ENCODE measurements at places on chromosomes 3 and 15.
A peak's percentile ranks its signal among the peaks of the same experiment; 100 is the strongest.

DNA sequence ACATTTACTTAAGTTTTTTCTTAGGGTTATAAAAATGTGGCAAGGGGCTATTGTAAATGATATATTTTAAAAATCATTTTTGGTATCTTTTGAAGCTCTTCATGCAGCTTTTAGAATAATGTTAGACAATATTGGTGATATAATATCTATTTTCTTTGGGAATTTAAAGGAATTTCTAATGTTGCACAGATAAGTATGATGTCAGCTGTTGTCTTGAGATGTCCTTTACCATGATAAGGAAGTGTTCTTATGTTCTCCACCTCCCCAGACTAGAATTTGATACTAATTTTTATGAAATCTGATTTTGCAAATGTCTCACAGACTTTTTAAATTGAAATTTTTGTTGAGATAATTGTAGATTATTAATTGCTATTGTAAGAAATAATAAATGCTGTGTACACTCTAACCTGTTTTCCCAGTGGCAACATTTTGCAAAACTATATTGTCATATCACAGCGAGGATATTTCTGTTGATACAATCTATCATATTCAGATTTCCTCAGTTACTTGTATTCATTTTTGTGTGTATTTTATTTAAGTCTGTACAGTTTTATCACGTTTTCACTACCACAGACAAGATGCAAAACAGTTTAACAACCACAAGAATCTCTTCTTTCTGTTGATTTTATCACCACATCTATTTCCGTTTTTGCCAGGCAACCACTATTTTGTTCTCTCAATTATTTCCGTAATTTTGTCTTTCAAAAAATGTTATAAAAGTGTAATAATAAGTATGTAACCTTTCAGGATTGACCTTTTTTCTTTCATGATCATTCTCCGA, 55.4 kb downstream of the SPRED1 start:
- DNase-seq, result no peak

- DNase-seq, result no peak
Observed at GRCh38 chr3:20185331-20185678, 701 bp downstream of the SGO1 start.

DNA sequence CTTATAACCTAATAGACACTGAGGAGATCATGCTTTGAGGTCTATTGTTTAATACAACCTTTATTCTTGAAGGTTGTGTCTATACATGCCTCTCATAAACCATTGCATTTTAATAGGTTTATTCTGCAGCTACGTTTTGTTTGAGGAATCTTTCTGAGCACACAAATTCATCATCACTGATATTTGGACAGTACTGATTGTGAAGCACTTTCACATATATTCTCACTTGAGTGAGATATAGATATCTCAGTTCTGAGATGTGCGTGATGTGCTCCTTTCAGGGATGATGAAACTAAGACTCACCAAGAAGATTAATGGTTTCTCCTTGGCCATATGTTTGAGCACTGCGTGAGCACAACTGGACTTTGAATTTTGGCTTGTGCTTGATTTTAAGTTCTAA, 374.4 kb downstream of the LPP start:
- DNase-seq, result no peak

GRCh38 chr3:94294806-94295205, 231.9 kb downstream of the NSUN3 start:
- DNase-seq, result no peak

GRCh38 chr3:125440559-125440955, 65.4 kb upstream of the ZNF148 start:
- no peak for DNase-seq

- no peak for DNase-seq
Observed at GRCh38 chr3:66299891-66300290, 79.1 kb downstream of the SLC25A26 start.

- DNase-seq, result no peak
Observed at GRCh38 chr15:56923174-56923591, 4.7 kb downstream of the TCF12 start.

DNA sequence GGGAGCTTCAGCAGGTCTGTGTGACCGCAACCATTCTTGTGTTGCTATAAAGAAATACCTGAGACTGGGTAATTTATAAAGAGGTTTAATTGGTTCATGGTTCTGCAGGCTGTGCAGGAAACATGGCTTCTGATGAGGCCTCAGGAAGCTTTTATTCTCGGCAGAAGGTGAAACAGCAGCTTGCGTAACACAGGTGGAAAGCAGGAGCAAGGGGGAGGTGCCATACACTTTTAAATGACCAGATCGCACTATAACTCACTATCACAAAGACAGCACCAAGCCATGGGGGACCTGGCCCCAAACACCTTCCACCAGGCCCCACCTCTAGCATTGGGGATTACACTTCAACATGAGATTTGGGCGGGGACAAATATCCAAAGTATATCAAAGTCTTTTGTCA, 8.3 kb upstream of the CIB2 start:
- no peak for DNase-seq

DNA sequence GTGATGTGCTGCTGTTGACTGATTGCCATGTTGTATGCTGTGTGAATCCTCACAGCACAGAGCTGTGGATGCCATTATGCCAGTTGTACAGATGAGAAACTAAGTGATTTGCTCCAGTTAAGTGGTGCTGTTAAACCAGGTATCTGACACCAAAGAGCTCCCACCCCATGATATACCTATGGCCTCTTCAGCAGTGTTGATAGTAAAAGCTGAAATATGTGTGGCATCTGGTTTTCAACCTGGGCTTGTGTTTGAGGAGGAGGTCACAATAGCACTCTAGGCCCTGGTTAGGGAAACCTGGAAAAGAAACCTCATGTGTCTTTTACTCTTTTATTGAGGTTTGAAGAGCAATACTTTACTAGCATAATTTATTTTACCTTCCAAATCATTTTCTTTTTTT, 21.4 kb downstream of the RAD54L2 start:
- no peak for DNase-seq

GRCh38 chr15:100350434-100351226, 8.9 kb upstream of the ADAMTS17 start:
- peak; percentile 80 for DNase-seq

DNA sequence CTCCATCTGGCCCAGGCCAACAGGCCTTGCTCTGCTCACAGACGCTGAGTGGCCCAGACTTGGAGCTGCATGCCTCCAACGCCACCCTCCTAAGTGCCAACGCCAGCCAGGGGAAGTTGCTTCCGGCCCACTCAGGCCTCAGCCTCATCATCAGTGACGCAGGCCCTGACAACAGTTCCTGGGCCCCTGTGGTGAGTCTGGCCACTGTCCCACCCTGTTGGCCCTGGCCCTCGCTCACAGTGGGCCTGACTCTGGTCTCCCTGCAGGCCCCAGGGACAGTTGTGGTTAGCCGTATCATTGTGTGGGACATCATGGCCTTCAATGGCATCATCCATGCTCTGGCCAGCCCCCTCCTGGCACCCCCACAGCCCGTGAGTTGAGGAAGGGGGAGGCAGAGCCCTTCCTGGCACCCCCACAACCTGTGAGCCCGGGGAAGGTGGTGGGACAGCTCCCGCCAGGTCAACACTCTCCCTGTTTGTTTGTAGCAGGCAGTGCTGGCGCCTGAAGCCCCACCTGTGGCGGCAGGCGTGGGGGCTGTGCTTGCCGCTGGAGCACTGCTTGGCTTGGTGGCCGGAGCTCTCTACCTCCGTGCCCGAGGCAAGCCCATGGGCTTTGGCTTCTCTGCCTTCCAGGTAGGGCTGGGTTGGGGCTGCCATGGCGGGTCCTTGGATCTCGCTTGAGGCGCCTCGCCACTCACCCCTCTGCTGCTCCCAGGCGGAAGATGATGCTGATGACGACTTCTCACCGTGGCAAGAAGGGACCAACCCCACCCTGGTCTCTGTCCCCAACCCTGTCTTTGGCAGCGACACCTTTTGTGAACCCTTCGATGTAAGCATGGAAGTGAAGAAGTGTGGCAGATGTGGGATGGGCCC, 10.0 kb downstream of the NT5DC2 start:
- DNase-seq, result no peak

DNA sequence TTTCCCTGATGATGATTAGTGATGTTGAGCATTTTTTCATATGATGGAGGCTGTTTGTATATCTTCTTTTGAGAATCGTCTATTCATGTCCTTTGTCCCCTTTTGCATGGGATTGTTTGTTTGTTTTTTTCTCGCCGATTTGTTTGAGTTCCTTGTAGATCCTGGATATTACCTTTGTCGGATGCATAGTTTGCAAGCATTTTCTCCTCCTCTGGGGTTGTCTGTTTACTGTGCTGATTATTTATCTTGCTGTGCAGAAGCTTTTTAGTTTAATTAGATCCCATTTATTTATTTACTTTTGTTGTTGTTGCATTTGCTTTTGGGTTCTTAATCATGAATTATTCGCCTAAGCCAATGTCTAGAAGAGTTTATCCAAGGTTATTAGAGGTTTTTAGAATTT, 232.8 kb downstream of the XXYLT1 start:
- DNase-seq, result no peak

- DNase-seq, result peak; percentile 38
Observed at GRCh38 chr3:188955919-188956318, 215.9 kb upstream of the TPRG1 start.

DNA sequence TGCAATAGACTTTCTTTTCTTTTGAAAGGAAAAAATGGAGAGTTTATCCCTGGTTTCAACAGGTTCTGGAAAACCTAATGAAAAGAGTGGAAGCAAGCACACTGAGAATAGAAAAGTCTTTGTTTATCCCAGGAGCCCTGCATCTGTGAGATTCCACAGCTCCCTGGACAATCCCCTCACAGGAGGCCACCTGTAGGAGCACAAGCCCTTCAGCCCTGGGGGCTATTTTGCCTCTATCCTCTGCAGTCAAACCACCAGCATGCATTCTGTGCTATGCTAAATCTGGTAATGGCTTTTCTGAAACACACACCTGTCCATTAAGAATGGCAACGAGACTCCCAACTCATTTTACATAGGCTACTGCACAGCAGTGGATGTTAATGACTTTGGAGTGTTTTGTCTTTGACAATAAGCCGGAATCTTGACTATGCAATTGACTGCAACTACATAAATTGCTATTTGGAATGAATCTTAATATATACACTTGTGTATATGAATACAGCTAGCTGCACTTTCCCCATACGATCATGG, 369.4 kb downstream of the NR2F2 start:
- no peak for DNase-seq

- DNase-seq, result no peak
Observed at GRCh38 chr3:42505128-42505848, 2.8 kb downstream of the VIPR1 start.

GRCh38 chr15:74228723-74229081, 7.4 kb upstream of the CCDC33 start:
- DNase-seq, result no peak

DNA sequence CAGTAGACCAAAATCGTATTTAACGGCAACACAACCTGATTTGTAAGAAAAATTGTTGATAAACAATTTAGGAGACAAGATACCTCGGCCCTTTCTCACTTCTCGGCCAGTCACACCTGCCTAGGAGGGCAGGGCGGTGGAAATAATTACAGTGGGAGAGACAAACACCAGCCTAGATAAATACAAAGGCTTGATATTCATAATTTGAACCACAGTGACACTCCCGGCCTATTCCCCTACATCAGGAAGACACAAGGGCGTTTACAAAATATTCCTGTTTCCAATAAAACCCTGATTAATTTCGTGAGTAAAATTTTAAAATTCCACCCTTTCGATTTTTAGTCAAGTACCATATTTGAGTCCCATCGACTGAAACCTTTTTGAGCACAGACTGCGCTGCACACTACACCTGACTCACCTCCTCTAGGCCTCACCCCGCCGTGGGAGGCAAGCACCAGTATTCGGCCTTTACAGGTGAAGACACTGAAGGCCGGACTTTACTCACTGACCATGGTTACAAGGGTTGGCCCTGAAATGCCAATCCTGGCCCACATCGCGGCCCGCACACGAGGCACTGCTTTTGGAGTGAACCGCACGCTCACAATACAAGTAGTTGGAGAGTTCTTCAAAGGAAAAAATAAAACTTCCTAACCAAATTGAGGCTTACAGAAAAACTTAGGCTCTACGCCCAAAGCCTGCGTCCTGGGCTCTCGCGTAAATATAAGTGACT, 794 bp downstream of the ARPP19 start:
- DNase-seq, result no peak

DNA sequence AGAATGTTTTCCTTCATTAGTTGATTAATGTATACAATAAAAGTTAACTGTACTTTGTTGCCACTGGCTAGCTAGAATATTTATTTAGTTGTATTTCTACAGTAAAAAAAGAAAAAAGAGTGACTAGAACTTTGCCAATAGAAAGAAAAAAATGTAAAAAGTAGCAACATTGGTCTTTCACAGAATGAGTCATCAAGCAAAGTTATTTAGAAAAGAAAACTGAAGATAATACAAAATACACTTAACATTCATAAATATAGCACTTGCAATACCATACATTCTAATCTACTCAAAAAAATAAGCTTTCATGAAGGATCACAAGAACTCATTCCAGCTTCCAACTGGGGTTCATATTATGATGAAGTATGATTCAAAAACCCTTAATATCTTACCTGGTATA, 83.4 kb downstream of the AQR start:
- DNase-seq, result peak; percentile 7

DNA sequence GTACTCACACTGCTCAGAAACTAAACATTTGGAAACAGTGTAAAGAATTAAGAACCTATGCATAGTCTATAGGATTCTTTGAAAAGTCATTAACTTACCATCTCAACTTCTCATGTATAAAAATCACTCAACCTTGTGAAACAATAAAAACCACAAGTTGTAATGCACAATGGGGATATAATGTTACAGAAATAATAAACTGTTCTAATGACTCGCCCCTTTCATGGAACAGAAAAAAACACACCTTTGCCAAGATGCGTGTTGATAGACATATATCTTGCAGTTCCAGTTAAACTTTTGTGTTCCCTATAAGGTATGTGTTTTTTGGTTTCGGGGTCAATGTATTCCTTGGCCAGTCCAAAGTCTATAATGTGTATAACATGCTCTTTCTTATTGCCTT, 50.8 kb upstream of the PPIB start:
- DNase-seq, result peak; percentile 15

DNA sequence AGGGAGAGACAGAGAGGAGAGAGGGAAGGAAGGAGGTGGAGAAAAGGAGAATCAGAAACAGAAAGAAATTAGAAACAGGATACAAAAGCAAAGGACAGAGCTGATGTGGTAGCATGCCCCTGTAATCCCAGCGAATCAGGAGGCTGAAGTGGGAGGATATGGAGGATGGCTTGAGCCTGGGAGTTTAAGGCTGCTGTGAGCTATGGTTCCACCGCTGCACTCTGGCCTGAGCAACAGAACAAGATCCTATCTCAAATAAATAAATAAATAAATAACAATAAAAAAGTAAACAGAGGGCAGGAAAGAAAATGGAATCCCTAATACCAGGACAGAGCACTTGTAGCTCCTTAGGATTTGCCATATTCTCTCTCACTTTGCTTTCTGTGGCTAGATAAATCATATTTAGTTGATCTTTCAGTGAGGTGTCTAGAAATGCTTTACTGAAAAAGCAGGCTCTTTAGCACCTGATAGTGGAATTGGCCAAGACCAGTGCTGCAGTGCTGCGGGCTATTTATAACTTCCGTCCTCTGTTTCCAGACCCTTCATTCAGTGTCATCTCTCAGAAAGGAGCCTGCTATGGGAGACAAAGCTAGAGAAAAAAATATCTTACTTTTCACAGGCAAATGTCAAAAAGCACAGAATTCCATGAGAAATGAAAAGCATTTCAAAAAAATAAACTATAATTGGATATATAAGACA, 20.0 kb upstream of the SLC28A2 start:
- no peak for DNase-seq

Measured in fibroblast of gingiva (primary cell).